KBM-7 (cell line): ENCODE measurements at places on chromosomes 2 and 18.

DNA sequence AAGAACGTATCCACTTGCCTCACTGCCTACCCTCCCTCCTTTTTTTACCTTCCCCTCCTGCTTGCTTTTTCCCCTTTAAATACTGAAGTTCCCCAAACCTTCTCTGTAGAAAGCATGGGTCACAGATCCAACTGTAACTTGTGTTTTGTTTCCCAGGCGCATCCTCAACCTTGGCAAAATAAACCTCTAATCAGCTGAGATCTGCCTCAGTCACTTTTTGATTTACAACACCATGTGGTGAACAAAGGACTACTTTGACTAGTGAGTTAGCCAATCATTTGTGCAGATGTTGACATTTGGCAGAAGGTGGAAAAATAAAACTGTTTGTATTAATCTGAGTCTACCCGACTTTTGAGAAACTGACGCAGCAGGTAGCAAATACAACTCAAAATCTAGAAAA lies 23.3 kb upstream of the MCM6 start:
- DNase-seq = no peak

- DNase-seq = no peak
Measured at GRCh38 chr2:110827511-110827910, 95.1 kb downstream of the ACOXL start.

- peak; percentile 73 for DNase-seq
Measured at GRCh38 chr18:5630057-5630899, 86.5 kb upstream of the EPB41L3 start.

GRCh38 chr2:32715981-32716380 lies 88.1 kb downstream of the TTC27 start:
- DNase-seq = no peak

DNA sequence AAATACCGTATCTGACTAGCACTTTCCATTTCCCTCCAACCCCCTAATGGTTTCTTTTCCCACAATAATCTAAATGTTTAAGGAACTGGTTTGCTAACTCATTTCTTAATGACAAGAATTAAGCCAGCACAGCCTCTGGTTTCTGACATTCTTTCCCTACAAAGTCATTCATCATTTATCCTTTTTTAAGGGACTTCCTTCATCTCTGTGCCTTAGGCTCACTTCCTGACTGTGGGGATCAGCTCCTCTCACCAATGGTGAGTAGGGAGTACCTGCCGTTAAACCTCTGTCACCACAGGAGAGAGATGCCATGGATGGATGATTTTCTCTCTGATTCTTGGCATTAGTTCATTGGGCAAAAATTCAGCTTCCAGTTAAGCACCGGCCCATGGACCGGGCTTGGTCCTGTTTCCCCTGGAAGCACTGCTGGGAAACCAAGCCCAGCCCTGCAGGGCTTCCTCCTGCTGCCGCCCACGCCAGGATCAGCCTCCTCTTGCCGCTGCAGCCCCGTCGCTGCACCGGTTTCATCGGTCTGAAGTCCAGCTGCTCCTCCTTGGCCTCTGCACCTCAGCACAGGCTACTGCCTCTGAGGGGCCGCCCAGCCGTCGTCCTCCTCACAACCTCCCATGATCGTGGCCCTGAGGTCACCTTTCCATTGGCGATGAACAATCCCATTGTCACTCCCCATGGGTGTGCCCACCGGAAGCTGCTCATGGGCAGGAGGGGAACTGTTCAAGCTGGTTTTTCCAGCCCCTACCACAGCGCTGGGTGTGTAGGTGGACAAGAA lies 64.0 kb upstream of the ZNF516 start:
- peak; percentile 60 for DNase-seq

- no peak for DNase-seq
Measured at GRCh38 chr2:191287820-191288219, 42.6 kb downstream of the MYO1B start.

DNA sequence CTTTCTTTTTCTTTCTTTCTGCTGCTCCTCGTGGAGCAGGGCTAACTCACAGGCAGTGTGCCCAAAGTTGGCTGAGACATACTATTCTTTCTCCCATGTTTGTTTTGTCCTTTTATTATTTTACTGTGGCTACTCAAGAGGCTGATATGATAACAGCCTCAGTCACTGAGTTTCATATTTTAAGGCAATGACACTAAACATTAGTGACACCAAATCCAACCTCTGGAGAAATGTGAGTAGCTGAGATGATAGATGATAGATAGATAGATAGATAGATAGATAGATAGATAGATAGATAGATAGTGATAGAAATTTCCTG lies 45.8 kb upstream of the GLS start:
- DNase-seq = no peak

DNA sequence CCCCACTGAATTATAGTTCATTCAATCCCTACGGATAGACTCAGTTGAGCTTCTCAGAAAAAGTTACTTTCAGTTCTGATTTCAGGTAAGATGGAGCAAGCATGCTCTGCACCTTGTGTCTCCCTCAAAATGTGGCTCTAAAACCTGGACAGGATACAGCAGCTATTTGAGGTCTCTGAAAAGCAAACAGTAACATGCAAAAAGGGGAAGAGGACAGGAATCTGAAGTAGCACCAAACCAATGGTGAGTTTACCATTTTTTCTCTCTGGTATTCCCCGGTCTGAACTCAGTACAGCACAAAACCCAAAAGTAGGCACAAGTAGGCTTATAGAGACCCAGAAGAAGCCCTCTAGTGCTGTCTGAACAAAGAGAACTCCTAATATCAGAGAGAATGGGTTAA lies 34.1 kb downstream of the LANCL1 start:
- no peak for DNase-seq
